Activated gamma-delta T cell treated with anti-CD3 and anti-CD28 coated beads, Interleukin-2, amount 50 U/mL, for 16 hours (primary cell): ENCODE measurements at places on chromosomes 2 and 18.

- DNase-seq, result no peak
These were observed 202.7 kb downstream of the BCL11A start for GRCh38 chr2:60350791-60351190.

- no peak for DNase-seq
These were observed 99.8 kb upstream of the NEUROD1 start for GRCh38 chr2:181780047-181780651.

DNA sequence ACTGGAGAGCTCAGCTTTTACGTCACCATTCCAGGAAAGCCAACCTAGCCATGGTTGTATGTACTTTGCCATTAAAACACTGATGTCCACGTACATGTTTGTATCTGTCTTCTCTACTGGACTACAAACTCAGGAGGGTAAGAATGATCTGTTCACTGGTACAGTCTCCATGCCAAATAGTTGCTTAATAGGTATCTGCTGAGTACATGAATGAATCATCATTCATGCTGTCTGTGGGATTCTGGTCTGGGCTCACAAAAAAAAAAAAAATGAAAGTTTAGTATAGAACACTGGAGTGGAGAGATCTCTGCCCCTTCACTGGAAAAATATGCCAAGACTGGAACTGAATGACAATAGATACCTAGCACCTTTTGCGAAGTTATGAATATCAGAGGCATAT lies 102.6 kb upstream of the ITGA4 start:
- DNase-seq, result no peak

DNA sequence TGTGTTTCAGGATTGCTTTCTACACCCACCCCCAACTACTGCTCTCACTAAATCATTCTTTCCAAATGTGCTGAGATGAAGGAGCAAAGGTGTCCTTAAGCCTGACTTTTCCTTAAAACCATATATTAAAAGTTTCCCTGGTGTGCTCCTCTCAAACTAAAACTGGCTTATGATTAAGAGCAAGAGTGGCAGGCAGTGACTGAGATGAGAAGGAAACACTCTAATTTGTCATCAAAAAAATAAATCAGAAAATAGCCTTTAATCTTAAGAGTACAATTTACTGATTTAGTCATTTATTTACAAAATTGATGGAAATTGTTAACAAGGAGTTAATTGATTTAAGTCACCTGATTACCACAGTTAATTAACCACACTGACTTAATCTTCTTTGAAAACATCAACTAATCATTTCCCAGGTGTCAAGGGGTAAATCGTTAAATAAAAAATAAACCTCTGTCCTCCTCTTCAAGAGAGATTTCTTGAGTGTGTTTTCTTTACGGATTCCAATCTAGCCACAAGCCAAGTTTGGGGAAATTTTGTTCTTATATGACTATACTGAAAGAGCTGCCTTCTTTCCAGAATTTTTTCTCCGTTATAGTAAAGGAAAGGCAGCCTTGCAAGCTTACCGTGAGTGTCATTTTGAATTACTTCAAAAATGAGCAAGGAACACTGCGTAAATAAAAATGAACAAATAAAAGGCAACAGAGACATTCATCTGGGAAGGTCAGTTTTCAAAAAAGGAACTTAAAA lies 17.4 kb downstream of the LRP2 start:
- no peak for DNase-seq

DNA sequence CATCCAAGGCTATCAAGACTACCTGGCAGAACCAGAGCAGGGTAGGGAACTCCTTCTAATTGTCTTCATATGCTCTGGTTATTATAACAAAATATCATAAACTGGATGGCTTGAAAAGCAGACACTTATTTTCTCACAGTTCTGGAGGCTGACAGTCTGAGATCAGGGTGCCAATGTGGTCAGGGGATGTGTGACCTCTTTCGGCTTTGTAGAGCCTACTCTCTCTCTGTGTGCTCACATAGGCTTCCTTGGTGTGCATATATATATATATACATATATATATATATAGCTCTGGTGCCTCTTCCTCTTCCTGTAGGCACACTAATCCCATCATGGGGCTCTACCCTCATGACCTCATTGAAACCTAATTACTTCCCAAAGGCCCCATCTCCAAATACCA lies 101.6 kb downstream of the ARL6IP6 start:
- DNase-seq, result no peak

DNA sequence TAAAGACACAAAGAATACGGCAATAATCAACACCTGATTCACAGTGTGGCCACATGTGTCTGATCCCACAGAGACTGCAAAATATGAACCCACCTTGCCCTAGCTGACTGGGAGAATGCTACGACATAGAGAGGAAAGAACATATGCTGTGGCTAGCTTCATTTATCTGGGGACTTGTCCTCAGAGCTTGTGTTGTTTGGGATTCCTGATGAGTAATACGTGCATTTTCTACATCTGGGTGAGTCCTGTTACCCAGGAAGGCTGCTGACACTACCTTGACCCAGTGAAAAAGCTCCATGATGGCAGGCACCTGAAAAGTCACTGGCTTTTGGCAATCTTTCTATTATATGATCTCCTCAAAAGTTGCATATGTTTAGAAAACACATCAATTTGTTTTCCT lies 427.7 kb upstream of the LYPD1 start:
- no peak for DNase-seq

DNA sequence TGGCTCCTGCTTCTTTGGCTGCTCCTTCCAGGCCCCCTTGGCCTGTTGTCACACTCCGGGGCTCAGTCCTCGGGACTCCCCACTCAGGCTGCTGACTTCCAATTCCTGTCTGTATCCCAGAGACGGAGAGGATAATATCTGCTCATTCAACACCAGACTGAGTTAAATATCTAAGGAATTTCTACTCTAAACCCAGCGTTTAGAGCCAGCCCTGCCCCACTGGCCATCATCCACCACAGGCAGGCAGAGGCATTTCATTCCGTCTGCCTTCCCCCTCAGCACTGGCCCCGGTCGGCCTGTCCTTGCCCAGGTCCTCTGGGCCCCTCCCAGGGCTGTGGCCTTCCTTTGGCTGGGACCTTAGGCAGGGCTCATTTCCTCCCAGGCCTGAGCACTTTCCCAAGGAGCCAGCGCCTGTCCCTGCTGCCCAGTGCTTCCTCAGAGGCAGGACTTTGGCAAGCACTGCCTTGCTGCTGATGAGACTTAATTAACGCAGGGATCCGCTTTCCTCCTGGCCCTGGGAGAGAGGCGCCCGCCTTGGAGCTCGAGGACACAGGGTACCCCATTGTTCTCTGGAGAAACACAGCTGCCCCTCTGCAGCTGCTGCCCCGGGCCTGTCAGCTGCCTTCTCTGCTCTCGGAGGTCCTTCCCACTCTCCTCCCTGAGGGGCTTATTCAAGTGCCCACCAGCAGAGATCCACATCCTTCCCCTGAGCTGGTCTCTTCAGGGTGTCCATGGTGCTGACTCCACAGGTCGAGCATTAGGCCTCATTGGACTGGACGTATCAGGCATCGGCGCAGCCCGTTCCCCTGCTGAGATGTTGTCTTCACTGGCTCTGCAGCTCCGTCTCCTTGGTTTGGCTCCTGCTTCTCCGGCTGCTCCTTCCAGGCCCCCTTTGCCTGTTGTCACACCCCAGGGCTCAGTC lies 42.8 kb downstream of the ATOH8 start:
- DNase-seq, result no peak

DNA sequence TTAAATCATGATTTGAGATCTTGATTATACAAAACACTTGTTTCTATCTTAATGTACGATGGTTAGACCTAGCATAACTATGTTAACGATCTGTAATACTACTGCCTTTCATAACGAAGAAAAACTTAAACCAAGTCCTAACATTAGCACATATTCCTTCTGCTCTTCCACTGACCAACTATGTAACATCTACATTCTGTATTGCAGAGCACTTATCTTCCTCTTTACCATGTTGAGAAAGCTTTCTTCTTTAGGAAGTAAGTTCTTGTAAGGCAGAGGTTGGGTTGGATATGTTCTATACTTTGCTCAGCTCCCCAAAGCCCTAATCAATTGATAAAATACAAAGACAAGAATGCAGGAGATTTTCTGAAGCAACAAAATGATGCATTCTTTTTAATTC lies 7.9 kb upstream of the ZNF407 start:
- no peak for DNase-seq

DNA sequence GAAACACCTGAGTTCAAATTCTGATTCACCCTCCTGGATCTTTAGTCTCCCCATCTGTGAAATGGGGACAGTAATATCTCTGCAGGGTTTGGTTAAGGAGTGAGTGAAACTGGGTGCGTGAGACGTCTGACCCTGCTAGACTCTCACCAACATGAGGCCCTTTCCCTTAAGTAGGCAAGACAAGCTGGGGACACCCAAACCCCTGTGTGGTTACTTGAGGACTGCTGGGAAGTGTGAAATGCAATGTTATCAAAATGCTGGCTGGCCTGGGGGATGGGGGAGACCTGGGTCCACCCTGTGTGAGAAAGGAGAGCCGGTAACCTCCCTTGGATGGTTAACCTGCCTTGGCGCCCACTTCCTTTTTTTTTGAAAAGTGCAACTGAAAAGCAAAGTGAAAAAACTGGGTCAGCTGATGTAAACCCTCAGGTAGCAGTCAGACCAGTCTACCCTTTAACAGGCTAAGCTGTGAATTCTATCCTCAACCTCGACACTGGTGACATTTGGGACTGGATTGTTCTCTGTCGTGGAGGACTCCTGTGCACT lies 82.3 kb downstream of the INPP5D start:
- peak; percentile 10 for DNase-seq

GRCh38 chr2:102764083-102764482 lies 2.3 kb downstream of the TMEM182 start:
- DNase-seq, result no peak
